Activated T-helper 1 cell treated with anti-CD3 and anti-CD28 coated beads, Interleukin-2, amount 50 U/mL, for 16 hours (primary cell): ENCODE measurements at places on chromosomes 1 and 21.

DNA sequence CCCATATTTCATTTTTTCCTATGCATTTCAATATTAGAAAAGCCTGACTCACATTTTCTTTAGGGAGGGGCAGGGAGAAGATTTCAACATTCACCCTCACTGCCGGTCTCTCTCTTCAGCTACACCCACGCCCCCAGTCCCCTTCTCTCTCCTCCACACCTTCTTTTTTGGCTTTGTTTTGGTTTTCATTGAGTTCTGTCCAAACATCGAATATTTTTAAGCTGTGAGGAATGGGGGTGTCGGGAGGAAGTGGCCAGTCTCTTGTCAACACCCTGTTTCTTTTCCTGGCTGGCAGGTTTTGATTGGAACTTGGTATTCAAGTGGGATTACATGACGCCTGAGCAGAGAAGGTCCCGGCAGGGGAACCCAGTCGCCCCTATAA, 177.3 kb downstream of the PGBD5 start:
- no peak for DNase-seq

- DNase-seq = no peak
Observed at GRCh38 chr1:185363205-185363604, 46.2 kb upstream of the IVNS1ABP start.

GRCh38 chr21:35335951-35336446, 286.9 kb upstream of the RUNX1 start:
- DNase-seq = no peak

GRCh38 chr1:11245904-11246719, 16.2 kb downstream of the MTOR start:
- no peak for DNase-seq

DNA sequence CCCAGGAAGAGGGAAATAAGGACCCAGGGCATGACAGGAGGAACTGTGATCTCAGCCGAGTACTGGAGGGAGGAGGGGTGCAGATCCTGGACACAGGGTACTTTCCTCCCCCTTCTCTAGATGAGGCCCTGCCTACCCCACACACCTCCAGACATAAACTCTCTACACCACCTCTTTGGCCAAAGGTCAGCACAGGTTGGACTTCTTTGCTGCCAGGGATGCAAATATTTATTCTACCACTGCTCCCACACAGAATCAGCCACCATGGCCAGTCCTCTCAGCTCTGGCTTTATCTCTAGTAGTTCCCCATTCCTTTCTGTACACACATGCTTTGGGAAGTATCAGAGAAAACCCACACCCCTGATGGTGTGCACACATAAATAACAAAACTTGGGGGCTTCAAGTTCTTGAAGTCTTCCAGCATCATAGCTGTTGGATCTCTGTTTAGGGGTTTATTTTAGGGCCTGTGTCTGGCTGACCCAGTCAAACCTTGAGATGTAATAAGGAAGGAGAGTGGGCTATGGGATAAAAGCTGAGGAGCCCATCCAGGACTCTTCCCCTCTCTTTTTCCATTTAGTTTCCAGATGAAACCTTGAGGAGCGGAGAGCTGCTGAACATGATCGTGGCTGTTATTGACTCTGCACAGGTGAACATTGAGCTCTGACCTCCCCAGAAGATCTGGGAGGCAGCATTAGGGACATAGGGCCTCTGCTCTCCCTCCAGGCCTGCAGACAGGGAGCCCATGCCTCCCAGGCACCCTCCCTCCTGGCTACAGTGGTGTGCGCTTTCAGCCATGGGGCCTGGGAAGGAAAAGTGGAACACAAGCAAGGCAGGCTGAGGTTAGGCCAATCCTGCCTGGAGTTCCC, 6.7 kb upstream of the SLC27A3 start:
- DNase-seq = no peak

- DNase-seq = no peak
Observed at GRCh38 chr1:156959414-156959813, 39.0 kb downstream of the LRRC71 start.

GRCh38 chr1:36760081-36760480, 274.2 kb downstream of the GRIK3 start:
- DNase-seq = no peak

DNA sequence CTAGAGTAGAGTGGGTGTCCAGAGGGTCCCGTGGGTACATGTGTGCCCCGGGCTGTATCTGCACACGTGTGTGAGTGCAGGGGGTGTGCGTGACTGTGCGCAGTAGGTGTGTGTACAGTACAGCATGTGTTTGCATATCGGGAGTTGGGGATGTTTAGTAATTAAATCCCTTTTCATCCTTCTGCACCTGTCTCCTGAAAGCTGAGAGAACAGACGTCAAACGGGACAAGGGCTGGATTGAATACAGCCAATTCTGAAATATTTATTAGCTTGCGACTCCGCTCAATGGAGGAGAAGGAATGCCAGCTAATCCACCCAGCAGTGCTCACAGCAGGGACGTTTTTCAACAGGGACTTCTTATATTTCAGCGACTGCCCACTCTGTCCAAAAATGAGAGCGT, 44.7 kb upstream of the CASZ1 start:
- no peak for DNase-seq

DNA sequence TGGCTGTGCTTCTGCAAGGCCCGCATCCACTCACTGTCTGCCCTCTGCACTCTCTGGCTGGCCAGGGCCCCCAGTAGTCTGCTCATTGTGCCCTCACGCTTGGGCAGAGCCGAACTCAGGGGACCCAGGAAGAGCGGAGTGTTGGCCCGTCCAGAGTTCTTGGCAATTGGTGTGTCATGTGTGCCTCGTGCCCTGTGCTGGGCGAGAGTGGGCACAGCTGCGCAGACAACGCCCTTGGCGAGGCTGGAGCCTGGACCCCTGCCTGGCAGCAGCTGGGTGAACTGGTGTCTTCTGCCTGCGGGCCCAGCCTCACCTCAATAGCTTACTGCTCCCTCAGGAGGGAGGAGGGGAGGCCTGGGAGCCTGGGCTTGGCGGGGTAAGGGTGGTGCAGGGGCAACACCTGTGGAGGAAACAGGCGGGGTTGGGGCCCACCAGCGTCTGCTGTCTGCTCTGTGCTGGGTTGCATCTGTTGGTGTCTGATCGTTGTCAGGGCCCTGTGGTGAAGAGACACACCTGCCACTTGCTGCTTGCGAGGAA, 2.1 kb downstream of the GUK1 start:
- DNase-seq = no peak

DNA sequence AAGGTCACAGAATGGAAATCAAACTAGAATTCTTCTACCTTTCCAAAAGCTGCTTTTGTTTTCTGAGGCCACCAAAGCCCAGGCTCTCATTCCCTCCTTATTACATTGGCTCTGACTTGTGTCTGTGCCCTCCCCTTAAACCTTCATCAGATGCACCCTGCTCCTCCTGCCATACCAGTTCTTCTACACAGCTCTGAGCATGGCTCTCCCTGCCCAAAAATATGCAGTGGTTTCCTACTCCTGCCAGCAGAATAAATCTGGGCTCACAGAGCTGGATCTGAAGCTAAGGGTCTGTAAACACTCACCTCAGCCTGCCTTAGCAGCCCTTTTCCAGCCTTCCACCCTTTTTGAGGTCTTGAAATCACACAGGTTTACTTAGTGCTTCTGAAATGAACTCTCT, 55.0 kb downstream of the TTC3 start:
- DNase-seq = no peak

- DNase-seq = no peak
Observed at GRCh38 chr1:241215203-241215602, 141.8 kb downstream of the RGS7 start.

GRCh38 chr1:84635429-84635828, 54.8 kb downstream of the SSX2IP start:
- no peak for DNase-seq

DNA sequence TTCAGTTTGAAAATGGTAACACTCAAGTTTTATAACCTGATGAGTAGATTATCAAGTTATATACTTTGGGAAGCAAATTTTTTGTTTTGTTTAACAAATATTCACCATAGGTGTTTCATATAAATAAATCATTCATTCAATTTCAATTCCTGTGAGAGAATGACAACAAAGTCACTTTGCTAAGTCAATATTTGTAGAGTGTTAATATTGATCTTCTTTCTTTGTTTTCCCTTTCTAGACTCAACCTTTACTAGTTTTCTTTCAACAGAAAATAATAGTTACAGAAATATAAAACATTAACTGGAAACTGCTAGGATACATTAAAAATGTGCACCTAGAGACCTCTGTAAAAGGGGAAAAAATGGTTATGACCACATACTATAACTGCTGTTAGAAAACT, 11.1 kb downstream of the EFCAB7 start:
- DNase-seq = no peak

GRCh38 chr1:220787069-220787619, 431 bp downstream of the MTARC1 start:
- no peak for DNase-seq

DNA sequence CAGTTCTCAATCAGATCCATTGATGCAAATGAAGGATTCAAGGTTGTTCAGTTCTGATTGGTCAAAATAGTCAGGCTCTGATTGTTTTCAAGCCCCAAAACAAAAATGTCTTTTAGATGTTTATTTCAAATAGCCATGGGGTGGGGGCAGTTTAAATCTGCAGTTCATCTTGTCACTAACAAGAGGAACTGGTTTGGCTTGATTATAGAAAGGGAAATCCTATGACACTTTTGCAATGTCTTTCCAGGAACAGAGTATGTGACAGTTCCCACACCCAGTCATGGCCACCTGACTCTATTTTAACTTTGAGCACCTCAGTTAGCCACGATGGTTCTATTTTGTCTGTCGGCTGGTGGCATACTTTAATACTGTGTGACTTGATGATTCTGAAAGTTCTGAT, 1544.1 kb downstream of the PLA2G4A start:
- no peak for DNase-seq

DNA sequence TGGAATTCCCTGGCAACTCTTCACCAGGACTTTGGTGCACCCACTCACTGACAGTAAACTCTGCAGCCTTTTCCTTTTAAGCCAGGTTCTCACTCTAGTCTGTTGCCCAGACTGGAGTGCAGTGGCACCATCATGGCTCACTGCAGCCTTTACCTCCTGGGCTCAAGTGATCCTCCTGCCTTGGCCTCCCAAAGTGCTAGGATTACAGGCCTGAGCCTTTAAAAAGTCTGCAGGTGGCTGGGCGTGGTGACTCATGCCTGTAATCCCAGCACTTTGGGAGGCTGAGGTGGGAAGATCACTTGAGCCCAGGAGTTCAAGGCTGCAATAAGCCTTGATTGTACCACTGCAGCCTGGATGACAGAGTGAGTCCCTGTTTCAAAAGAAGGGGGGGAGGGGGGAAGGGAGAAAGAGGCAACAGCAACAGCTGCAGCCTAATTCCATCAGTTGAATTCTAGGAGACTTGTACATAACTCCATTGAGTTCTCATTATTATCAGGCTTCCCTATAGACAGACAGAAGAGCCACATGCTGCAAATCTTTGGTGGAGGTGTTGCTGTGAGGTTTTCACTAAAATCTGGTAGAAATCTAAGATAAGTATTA, 8.1 kb upstream of the HNRNPR start:
- DNase-seq = no peak

DNA sequence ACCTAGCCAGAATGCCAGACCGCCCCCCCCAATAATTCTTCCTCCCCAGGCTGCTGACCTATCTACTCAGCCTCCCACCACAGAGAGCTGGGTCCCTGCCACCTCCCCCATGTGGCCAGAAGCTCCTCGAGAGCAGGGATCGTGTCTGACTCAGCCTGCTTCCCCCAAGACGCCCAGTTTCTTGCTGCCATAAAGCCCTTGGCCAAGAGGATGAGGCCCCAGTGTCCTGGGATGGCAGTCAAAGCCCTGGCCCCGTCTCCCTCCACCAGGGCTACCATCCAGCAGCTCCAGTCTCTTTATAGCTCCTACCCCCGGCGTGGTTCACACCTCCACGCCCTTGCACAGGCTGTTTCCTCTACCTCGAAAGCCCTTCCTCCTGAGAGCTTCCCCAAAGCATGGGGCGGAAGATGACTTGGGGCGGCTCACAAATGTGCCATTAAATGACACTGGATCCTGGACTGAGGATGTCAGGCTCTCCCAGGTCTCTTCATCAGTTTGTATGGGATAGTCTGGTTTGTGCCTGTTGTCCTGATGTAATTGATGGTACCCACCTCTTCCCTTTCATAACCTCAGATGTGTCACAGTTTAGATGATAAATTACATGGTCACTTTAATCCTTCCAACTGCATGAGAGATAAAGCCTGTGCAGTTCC, 13.2 kb downstream of the ADGRB2 start:
- DNase-seq = no peak

DNA sequence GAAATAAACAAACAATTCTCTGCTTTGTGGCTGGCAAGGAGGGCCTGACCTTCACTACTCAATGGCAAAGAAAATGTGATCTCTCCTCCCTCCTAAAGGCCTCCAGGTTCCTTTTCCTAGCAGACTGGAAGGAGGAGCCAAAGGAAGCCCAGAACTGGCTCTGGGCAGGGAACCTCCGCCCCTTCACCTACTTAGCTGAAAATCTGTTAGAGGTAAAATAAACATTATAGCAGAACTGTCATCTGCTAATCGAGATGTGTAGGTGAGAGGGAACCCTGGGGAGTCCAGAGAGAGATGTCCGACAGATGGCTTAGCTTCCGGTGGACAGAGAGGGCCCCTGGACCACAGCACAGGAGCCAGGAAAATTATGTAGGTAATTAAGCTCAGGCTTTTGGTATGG, 75.2 kb upstream of the KCNA3 start:
- DNase-seq = no peak

DNA sequence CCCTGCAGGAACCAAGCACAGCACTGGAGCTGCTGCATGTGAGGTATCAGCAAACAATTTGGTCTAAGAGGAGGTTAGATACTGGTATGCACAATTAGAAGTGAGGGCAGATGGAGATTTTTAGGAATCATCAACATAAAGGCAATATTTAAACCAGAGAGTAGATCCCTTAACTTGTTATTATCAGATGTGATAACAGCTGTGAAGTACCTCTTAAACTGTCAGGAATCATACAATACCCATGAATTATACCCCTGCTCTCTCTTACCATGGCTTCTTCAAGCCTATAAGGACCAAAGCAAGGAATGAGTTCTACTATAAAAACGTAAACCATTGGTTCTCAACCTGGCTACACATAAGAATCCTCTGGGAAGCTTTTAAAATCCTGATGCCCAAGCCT, 3.9 kb downstream of the BCAR3 start:
- no peak for DNase-seq

GRCh38 chr1:171055966-171056643, 34.6 kb upstream of the FMO3 start:
- no peak for DNase-seq

DNA sequence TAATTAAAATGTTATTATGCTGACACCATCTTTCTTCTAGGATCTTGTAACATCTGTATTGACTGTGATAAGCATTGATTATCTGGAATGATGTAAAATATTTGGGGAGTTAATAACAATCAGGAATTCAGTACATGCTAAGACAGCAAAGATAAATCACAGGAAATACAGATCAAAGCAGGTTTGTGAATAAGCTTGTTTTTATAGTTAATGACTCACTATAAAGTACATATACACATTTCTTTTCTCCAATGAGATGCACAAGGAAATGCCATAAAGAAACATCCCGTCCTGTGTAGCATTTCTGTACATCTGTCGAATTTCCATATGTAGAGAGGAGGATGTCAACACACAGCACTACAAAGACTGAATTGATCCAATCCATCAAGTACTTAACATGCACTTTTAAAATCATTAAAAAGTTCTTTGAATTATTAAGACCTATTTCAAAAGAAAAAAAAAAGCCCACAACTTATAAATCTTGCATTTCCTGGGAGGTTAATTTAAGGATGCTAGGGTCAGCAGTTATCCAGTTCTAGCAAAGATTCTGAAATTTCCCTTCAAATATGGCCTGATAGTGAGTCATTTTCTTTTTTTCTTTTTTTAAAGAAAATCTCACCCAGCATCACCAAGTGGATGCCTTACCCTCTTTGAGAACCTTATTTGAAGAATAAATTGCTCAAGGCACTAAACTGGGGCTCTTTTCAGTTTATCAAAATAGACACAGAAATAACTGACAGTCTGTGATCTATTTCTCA, 243.2 kb upstream of the NR5A2 start:
- DNase-seq = no peak
